Stimulated activated CD4-positive, alpha-beta T cell treated with anti-CD3 and anti-CD28 coated beads, Interleukin-4, amount 100 ng/mL, for 1 hour (primary cell): ENCODE measurements at places on chromosomes 2 and 18.
A peak's percentile ranks its signal among the peaks of the same experiment; 100 is the strongest.

DNA sequence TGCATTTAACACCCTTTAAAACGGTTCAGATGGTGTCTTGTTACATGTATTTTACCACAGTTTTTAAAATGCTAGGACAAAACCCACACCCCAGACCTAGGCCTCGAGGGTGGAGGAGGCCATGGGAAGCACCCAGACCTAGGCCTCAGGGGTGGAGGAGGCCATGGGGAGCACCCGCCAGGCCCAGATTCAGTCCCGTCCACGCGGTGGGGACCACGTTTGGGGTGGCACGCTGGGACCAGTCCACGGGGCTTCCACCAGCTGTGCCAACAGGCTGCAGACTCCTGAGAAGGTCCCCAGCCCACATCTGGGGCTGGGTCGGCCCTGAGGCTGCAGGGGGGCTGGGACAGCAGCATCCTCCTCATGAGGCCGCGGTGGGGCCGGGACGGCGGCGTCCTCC, 63.4 kb downstream of the SLC66A2 start:
- no peak for DNase-seq

GRCh38 chr18:75854174-75854573, 426.7 kb upstream of the SMIM21 start:
- DNase-seq = peak; percentile 21

DNA sequence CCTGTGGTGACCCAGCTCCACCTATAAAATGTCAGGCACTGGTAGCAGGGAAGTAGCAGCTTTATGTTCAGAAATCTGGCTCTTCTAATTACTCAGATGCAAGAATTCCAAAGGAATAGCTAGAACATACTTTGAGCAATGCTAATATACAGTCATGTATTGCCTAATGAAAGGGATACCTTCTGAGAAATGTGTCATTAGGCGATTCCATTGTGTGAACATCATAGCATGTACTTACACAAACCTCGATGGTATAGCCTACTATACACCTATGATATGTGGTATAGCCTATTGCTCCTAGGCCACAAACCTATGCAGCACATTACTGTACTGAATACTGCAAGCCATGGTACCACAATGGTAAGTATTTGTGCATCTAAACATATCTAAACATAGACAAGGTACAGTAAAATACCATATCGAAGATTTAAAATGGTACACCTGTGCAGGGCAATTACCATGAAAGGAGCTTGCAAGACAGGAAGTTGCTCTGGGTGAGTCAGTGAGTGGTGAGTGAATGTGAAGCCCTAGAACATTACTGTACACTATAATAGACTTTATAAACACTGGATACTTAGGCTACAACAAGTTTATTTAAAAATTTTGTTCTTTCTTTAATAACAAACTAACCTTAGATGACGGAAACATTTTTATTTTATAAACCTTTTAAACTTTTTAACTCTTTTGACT, 50.3 kb upstream of the ETAA1 start:
- no peak for DNase-seq

- DNase-seq = no peak
Observed at GRCh38 chr2:62186156-62186905, 9.6 kb upstream of the B3GNT2 start.

DNA sequence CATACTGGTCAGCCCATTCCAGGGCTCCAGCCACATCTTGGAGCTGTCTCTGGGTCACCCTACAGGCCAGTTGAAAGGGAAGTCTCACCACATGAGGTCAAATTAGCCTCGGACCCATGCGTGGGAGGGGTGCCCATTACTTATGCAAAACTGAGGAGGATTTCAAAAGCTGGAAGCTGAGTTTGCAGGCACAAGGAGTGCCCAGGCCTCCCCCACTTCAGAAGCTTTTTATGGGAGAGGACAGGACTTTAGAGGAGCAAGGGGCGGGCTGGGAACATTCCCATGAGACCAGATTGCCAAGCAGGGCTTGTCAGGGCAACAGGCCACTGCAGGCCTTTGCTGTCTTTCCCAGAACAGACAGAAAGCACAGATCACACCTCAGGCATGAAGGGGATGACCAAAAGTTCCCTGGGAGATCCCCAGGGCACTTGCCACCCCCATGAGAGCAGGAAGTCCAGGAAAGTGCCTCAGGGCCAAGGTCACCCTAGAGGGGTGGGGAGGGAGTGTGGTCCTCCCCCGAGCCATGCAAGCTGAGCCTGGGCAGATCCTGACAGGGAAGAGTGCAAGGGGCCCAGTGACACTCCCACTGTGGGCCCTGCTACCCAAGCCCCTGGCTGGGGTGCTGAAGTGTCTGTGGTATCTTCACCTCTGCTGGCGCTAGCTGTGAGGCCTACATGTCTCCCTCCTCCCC, 267.7 kb downstream of the BCL11A start:
- no peak for DNase-seq

DNA sequence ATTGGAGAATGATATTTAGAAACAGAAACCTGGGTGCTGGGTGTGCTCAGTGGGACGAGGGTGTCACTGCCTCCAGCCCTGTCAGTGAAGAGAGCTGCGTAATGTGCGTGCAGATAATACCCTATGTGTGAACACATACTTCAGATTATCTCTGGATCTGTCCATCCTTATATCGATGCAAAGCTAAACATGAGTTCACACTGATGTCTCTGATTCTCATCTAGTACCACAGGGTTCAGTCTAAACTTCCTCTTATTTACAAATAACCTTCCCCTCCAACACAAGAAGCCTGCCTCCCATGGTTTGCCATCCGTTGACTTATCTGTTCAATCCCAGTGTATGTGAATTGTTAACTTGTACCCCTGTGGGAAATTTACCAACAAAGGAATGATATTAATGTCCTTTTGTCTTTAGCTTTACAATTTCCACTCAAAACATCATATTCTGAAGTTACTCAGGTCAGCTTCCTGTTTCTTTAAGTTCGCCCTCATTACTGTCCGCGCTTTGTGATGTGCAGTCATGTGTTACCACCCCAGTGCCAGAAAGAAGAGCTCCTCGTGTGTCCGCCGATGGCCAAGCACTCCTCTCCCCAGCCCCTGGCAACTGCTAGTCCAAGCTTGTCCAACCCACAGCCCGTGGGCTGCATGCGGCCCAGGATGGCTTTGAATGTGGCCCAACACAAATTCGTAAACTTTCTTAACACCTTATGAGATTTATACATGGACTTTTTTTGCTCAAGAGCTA, 108.2 kb downstream of the RTP5 start:
- no peak for DNase-seq

- no peak for DNase-seq
Observed at GRCh38 chr2:210662560-210662959, 106.2 kb downstream of the CPS1 start.

GRCh38 chr2:127586746-127587295, 51.3 kb downstream of the MYO7B start:
- DNase-seq = no peak

GRCh38 chr2:25606892-25607291, 66.5 kb downstream of the DTNB start:
- no peak for DNase-seq

DNA sequence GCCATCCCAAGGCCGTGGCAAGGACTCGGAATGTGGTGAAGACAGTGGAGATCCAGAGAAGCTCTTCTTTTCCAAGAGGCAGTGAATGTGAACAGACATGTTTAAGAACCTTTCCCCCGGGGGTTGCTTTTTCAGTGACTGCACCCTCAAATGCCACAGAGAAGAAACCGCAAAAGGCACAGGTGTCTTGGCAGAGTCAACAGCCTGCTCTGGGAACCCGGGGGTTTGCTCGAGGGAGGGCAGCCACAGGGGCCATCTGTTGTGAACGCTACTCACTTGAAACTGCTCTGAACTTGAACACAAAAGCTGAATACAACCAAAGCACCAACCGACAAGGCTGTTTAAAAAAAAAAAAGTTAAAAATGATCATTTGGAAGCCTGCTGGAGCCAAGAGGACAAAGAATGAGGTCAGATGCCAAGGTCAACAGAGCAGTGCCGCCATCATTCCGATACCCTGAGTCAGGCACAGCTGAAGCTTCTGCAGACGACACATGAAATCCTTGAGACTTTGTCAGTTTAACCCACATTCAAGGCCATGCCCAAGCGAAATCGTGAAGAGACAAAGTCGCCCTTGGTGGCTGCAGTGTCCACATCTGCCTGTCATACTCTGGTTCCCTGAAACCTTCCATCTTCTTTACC, 47.4 kb downstream of the PSMG2 start:
- DNase-seq = no peak

GRCh38 chr2:149020432-149020851, 18.1 kb upstream of the LYPD6B start:
- no peak for DNase-seq

DNA sequence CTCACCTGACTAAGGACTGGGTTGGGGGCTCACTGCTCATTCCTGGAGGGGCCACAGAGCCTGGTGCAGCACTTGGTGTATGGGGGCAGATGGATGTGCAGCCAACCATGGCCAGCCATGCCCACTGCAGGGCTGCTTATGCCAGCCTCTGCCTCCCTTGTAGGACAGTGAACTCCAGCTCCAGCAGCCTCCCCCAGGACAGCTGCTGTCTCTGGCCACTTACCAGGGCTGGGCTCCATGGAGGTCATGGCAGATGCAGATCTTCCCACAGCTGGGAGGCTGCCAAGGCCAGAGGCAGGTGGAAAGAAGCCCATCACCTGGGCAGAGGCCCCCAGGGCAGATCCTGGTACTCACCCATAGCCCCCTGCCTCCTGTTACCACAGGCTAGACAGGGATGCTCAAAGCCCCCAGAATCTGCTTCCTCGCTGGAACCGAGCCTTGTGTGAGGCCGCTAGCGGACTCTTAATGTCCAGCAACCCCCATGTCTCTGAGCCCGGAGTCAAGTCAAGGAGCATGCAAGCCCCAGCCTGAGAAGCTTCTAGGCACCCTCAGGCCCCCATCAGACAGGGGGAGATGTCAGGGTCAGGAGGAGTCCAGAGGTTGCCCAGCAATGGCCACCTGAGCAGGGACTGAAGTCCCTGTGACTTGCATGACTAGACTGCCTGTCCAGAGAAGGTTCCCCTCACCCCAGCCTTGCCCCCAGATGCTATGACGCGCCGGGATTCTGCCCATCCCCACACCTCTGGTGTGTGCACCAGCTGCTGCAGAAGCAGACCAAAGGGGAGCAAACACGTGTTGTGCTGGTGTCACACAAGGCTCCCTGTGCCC, 123.6 kb downstream of the TWIST2 start:
- DNase-seq = no peak

GRCh38 chr2:200188876-200189275, 117.6 kb upstream of the SPATS2L start:
- no peak for DNase-seq

DNA sequence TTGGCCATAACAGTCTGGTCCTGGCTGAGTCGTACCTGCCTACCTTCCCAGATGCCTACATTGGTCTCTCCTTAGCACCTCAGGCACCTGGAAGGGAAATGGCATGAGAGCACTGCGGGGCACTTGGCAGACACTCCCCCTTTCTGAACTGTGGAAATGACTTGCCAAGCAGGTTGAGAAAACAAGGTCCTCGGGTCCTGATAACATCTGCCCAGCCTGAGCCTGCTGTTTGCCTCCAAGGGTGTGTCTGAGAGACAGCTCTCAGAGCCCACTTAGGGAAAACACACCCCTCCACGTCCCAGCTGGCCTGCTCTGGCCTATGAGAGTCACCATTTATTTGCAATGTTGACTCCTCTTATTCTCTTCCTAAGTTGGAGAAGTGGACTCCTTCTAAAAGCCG, 10.5 kb downstream of the FAM110C start:
- DNase-seq = no peak

- no peak for DNase-seq
Observed at GRCh38 chr18:21996351-21996826, 173.0 kb upstream of the GATA6 start.

- no peak for DNase-seq
Observed at GRCh38 chr18:12651651-12652050, 6.3 kb downstream of the SPIRE1 start.

DNA sequence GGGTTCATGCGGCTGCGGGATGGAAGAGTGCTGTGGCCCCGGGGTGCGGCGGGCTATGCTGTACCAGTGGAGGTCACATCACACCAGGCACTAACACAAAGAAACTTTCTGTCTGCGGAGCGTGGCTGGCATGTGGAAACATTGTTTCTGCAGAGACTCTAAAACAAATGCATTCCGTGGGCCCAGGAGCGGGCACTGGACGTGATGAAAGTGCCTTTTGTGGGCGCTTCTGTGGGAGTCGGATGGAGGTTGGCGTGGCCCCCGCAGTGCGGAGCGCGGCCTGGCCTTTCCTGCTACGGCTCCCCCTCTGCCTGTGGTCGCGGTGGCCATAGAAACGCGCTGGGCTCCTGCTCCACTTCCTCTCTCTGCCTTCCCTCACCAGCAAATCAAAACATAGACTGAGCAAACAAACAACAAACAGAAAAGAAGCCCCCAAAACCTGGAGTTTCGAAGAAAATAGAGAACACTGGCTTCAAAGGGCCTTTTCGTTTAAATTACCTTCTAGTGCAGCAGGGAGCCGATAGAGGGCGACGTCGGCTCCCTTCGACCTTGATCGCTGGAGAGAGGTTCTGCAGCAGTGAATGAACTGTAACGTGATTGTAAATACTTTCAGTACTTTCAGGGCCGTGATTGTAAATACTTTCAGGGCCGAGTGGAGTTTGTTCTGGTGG, 51.4 kb downstream of the KIF5C start:
- peak; percentile 55 for DNase-seq

DNA sequence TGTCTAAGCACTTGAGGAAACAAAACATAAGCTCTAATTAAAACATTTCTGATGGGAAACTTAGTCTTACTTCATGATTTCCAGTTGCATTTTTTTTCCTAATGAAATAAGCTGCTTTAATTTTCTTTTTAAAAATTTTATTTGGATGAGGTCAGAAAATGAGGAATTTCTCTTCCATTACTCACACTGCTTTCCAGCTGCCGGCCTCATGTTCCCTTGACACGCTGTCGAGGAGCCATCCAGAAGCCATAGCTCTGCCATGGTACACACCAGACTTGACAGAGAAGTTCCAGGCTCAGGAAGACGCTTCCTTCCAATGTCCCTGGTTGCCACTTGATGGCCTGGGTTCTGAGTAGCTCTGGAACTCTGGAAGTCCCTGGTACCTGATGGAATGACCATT, 12.1 kb upstream of the MAPRE2 start:
- DNase-seq = no peak

GRCh38 chr2:24881623-24882022, 38.4 kb downstream of the ADCY3 start:
- DNase-seq = no peak
